ENCODE measurements at places on chromosomes 5 and 9.

- no peak for DNase-seq
These were observed 14.9 kb downstream of the CD180 start for GRCh38 chr5:67181648-67182221.

GRCh38 chr9:85142968-85143367, 473.4 kb downstream of the NTRK2 start:
- no peak for DNase-seq

DNA sequence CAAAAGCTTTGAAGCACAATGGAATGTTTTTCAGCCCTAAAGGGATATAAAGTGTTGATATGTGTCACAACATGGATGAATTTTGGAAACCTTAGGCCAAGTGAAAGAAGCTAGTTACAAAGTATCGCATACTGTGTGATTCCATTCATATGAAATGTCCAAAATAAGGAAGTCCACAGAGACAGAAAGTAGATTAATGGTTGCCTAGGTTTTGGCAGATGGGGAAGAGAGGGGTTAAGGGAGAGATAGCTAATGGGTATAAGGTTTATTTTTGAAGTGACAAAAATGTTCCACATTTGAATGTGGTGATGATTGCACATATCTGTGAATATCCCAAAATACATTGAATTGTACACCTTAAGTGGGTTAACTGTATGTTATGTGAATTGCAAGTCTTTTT, 57.5 kb upstream of the MCCC2 start:
- no peak for DNase-seq

- DNase-seq, result no peak
These were observed 4.0 kb upstream of the TYRP1 start for GRCh38 chr9:12689233-12689632.

DNA sequence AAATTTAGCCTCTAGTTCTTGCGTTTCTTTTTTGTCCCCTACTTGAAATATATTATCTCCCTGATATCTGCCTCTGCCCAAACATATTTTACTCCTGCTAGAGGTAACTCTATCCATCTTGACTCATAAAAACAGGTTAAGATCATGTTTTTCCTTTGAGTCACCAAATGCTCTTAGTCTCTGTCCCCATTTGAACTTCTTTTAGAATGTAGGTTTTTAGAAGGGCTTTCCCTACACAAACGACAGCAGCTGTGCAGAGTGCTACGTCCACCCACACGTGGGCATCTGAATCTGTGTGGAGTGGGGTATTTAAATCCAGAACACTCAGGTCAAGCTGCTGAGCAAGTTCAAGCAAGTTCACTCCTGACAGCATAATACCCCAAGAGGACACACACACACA, 2.2 kb downstream of the HSD17B3 start:
- DNase-seq, result no peak

GRCh38 chr5:64149268-64149667, 16.4 kb upstream of the RNF180 start:
- no peak for DNase-seq

GRCh38 chr9:77433675-77434445, 214.3 kb downstream of the GNA14 start:
- DNase-seq, result peak; percentile 54

DNA sequence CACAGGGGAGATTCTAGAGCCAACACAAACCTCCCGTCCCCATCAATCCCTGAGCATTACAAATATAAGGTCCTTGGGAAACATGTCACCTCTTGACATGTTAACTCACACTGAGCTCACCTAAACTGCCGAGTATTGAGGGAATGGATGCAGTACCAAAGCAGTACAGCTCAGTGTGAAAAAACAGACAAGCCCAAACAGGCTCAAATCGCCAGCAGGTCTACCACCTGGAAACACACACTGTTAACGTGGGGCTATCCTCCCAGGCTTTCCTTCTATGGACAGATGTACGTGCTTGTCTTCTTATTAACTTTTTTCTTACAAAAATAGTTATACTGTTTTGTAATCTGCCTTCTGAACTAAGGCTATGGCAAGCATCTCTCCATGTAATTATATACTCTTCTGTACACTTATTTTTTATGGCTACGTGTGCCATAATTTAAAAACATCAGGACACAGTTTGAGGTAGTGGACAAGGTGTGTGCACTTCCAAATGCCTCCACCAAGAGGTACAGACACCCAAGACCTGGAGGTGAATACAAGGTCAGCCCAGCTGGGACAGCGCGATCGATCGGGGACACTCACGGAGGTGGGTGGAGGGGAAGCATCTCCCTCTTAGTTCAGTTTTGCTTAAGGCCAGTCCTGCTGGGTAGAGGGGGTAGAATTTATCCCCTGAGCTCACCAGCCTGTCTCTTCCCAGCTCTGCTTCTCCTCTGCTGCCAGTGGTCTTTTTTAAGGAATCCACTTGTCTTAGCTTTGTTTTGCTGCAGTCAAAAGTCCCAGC, 76.5 kb downstream of the DAP start:
- no peak for DNase-seq

DNA sequence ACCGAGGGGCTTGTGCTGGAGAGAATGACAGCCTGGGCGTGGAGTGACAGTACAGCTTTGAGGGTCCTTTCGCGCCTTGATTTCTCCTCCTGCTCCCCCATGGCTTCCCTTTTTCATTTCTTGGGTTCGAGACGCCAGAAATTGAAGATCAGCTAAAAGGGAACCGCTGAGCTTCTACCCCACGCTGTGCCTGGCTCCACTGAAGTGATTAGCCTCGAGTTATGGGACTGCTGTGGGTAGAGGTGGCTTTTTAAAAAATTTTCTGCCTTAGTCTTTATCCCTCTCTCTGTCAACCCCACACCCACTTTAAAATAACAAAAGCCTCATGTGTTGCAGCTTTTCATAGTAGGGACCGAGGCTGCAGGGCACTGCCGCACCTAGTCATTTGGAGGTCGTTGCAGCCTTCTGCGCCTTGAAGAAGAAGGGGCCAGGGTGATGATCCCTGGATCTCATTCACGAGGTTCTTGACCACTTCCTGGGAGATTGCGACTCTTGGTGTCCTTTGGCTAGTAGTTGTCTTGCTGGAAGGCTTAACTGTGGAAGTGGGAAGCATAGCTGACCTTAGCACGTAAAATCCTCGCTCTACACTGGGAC, 603 bp downstream of the PPIP5K2 start:
- no peak for DNase-seq

DNA sequence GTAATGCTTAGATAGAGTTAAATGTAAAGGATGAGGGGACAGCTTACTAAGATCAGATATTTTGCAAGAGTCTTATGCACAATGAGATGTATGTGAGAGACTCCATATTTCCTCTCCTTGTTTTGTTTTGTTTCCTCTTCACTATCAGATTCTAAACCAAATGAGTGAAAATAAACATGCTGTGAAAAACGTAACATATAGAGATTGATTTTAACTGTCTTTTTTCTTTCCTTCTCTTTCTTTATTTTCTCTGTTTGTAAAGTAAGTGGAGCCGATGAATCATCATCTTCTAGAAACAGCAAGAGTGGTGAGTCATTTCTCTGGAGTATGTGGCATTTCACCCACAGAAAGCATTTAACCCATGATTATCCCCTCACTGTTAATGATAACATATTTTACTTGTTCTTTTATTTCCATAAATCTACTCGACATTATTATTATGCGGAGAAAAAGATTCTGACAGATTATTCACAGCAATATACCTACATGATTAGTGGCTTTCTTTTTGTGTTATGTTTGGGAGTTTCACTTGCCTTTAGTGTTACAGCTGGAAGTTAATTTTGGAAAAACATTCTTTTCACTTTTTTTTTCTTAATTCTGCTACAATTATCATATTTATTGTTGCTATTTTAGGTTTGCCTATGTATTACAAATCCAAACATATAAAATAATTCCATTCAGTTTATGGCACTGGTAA, 2.1 kb upstream of the ANXA1 start:
- DNase-seq, result no peak

DNA sequence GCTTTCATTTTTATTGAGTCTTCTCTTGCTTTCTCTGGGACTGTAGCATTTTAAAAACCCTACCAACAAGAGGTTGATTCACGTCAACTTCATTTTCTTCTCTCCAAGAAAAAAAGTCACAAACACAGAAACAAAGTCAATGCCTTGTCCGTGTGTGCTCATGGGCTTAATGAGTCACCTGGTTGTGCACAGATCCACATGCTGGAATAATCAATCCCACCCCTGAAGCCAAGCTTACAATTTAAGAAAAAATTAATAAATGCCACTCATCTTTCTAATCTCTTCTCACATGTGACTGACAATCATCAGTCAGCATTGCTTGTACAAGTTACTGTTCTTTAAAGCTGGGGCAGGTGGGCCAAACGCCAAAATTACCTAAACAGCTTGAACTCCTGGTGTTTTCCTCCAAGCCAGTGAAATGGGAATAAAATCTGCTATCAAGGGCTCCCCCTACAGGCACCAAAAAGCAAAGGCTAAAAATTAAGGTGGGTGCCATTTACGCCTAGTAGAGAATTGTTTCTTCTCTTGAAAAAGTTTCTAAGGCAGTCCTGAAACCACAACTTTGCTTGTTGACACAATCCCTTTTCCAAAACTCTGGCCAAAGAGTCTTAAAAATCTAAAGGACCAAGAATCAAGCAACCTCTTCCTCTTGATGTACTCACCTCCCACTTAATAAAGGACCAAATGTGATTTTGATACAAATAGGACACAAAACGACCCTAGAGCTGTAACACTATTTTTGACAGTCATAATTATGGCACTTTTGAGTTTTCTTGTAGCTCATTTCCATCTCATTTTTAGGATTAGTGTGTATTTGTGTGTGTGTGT, 21.3 kb downstream of the TRMO start:
- DNase-seq, result no peak

- no peak for DNase-seq
These were observed 145.3 kb upstream of the PAPPA start for GRCh38 chr9:116008278-116008677.

- DNase-seq, result no peak
These were observed 220.6 kb downstream of the C9orf50 start for GRCh38 chr9:129400001-129400970.

DNA sequence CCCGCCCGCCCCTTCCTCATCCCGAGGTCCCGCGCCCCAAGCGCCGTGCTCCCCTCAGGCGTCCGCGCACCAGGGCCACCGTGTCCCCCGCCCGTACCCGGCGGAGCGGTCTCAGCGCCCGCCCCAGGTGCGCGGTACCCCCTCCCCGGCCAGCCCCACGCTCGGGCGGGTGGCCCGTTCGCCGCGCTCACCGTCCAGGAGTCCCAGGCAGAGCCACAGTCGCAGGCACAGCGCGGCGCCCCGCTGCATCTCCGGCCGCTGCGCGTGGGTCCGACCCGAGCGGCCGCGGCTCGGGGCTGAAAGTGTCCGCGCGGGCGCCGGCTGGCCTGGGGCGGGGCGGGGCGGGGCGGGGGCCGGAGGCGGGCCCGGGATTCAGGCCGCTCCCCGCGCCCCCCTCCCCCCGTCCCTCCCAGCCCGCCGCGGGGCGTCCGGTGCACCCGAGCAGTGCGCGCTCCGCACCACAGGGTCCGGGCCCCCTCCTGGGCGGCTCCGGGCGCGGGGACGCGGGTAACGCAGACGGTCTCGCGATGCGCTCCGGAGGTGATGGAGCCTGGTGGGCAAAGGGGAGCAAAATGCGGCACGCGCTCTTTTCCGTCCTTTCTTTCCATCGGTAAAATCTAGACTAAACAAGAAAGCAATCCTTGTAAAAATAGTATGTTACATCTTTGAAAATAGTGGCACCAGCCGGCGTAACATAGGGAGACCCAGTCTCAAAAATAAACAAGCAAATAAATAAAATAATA, at the start of gene FLT4:
TSS of gene FLT4 (minus strand) at position 304 of the 743 bp plus-strand sequence. CDS start at position 249, 55 bp downstream.
- no peak for DNase-seq

GRCh38 chr5:171207256-171207847, 101.7 kb upstream of the TLX3 start:
- DNase-seq, result no peak

GRCh38 chr5:157067005-157067404, 8.1 kb upstream of the HAVCR1 start:
- DNase-seq, result no peak

DNA sequence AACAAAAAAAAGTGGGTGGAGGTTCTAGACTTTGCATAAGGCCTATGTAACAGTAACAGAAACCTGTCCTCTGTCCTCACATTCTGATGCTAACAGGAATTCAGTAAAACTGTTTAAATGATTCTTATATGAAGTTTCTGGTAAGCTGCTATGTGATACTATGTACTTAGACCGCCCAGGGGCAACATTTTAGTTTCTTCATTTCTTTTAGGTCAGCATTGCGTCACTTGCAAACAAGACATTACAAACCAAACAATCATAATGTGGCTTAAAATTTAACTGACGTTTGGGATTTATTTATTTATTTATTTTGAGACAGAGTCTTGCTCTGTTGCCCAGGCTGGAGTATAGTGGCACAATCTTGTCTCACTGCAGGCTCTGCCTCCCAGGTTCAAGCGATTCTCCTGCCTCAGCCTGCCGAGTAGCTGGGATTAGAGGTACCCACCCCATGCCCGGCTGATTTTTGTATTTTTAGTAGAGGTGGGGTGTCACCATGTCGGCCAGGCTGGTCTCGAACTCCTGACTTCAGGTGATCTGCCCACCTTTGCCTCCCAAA, 44.3 kb downstream of the TENT4A start:
- DNase-seq, result no peak

GRCh38 chr9:75964427-75964826, 74.0 kb downstream of the PCSK5 start:
- DNase-seq, result no peak

DNA sequence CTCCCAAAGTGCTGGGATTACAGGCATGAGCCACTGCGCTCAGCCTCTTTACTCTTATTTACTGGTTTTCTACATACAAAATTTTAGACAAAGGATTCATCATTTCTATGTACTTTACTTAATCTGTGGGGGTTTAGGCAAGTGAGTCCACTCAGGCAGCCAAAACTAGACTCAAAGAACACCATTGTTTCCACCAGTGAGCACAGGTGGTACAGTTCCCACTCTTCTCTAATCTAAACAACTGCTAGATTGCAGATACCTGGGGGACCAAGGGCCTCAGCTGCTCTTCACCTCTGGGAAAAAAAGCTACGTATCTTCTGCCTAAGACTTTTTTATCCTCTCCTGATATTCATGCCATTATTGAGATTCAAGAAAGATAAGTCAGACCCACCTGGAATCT, 260.1 kb downstream of the EBF1 start:
- no peak for DNase-seq

DNA sequence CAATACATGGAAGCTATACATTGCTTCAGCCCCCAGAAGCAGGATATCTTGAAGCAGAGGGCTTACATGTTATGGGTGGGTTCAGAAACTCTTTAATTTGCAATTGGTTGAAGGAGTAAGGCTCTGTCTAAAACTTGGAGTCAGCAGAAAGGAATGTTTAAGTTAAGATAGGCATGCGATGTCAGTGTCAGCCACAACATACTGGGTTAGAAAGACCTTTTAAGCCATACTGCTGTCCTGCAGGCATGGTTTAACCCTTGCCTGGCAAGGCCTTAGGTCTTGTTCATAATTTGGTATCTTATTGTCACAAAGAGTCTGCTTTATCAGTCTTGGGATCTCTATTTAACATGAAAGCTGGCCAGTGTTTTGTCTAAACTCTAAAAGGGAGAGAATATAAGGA, 1619.6 kb upstream of the WWC1 start:
- DNase-seq, result no peak

DNA sequence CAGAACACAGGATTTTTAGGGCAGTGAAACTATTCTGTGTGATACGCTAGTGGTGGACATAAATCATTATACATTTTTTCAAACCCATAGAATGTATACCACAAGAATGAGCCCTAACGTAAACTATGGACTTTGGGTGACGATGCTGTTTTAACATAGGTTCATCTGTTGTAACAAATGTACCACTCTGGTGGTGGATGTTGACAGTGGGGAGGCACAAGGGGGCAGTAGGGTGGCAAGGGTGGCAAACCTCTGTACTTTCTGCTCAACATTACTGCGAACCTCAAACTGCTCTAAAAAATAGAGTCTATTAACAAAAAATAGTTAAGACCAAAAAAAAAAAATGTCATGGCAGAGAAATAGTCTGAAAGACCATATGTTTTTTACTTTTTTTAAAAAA, 9.1 kb upstream of the MVB12B start:
- DNase-seq, result no peak

Data from occipital lobe (tissue), 3 donors.